HFFc6 (cell line): ENCODE measurements at places on chromosomes 11 and 22. TPM values are rescaled to one million over a fixed set of nuclear protein-coding genes. Genes with fewer than 3 reads are reported as not detected.

Gene SLN
- total RNA-seq, result not detected in 3 replicates

GRCh38 chr11:111723595-111723994, 42.6 kb downstream of the PPP2R1B start:
- DNase-seq, result no peak
- H3K4me1 ChIP-seq, result peaks cover 13% of the 10 kb centered on the region
- H3K36me3 ChIP-seq, result peaks cover 21% of the 10 kb centered on the region
- no peak overlapping the region for H3K4me3 ChIP-seq
- H3K27me3 ChIP-seq, result no peaks in the 10 kb centered on the region; the same call in 1 of the 2 replicates

DNA sequence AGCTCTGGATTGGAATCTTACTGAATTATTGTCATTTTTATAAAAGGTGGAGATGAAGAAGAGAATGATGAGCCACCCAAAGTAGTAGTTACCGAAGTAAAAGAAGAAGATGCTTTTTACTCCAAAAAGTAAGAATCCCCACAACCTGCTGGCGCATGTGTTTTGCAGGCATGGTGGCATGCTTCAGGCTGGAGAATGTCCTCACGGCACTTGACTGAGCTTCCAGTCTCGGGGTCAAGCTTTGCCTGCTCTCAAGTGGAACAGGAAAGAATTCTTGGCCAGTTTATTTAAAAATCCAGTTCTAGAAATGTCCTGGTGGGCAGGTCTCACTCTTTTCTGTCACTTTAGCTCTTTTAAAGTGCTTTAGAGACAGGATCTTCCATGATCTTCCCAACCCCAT, 17.5 kb downstream of the NUP50 start:
- peaks cover 26% of the 10 kb centered on the region for H3K36me3 ChIP-seq
- no peak for DNase-seq
- no peak overlapping the region for H3K4me3 ChIP-seq
- H3K4me1 ChIP-seq, result peaks cover 10% of the 10 kb centered on the region

Gene SERPIND1
- total RNA-seq, result 0.19 TPM in 1 of 3 replicates, not detected in the others

Gene GP1BB
- 0.29 TPM in 1 of 2 replicates, not detected in the other for total RNA-seq

GRCh38 chr11:33684003-33684706, 16.5 kb downstream of the C11orf91 start:
- DNase-seq, result no peak
- H3K4me1 ChIP-seq, result peaks cover 68% of the 10 kb centered on the region
- peaks cover 4% of the 10 kb centered on the region for H3K27me3 ChIP-seq
- H3K4me3 ChIP-seq, result no peak overlapping the region
- peak overlapping the region; percentile 67; the same call in 1 of the 2 replicates for H3K27ac ChIP-seq
- H3K36me3 ChIP-seq, result peaks cover 24% of the 10 kb centered on the region

Gene MFRP
- total RNA-seq, result not detected in 3 replicates

DNA sequence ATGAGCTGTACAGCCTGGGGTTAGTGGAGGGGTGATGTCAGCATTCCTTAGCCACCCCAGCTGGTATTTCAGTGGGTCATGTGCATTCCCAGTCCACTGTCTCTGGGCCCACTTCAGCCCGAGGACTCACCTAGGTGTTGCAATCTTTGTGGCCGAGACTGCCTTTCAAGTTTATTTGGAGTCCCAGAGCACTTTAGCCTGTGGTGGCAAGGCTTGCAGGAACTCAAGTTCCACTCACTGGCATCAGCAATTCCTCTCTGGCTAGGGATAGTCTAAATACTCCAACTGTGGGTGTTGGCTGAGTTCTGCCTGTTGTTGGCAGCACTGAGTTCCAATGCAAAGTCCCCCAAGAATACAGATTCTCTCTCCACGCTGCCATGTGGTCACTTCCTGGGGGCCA, 191.6 kb upstream of the PGR start:
- H3K27me3 ChIP-seq, result no peaks in the 10 kb centered on the region
- H3K27ac ChIP-seq, result no peak overlapping the region
- DNase-seq, result no peak
- H3K36me3 ChIP-seq, result no peaks in the 10 kb centered on the region

Gene CNTF
- total RNA-seq, result 0.44 and 0.91 TPM in 2 replicates

Gene ELF5
- total RNA-seq, result not detected in 3 replicates

DNA sequence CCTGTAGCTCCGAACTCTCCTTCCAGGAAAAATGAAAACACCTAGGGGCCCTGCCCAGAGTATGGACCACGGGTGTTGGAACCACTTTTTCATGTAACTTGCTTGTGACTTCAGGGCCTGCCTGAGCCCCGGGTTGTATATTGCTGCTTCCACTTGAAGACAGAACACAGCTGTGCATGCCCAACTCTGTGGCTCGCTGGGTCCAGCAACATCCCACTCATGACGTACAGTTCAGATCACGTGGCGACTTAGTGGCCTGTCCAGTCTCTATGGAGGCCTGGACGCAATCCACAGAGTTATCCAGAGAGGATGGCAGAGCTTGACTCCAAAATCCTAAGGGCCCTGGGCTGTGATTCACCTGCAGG, 6.8 kb downstream of the C11orf21 start:
- H3K4me3 ChIP-seq, result no peak overlapping the region
- DNase-seq, result no peak
- peaks cover 25% of the 10 kb centered on the region for H3K27me3 ChIP-seq
- no peak overlapping the region for H3K27ac ChIP-seq
